MM.1S (cell line): ENCODE measurements at places on chromosomes 1 and 21.

- no peaks in the 10 kb centered on the region for H3K27me3 ChIP-seq
- no peaks in the 10 kb centered on the region for H3K36me3 ChIP-seq
These were observed 69.0 kb upstream of the DEPDC1 start for GRCh38 chr1:68565923-68566322.

DNA sequence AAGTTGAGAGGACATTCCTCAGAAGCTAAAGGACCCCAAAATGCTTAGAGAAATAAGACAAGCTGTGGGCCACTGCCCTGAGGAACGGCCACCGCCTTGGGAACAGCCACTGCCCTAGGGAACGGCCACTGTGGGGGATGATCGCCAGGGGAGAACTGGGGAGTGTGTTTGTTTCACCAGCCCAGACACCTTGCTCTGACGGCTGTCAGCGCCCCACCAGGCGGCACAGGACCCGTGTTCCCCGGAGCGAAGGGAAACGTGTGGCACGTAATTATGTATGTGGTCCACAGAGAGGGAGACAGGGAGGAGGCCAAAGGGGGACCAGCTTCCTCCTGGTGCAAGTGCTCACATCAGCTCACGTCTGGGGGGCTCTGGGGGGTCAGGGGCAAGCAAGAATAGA lies 45.8 kb upstream of the RIPK4 start:
- H3K27me3 ChIP-seq: no peaks in the 10 kb centered on the region
- H3K36me3 ChIP-seq: no peaks in the 10 kb centered on the region
- H3K4me3 ChIP-seq: no peak overlapping the region
- peaks cover 5% of the 10 kb centered on the region for H3K4me1 ChIP-seq

GRCh38 chr21:38307771-38308531 lies 51.2 kb downstream of the KCNJ15 start:
- DNase-seq: no peak
- H3K27me3 ChIP-seq: no peaks in the 10 kb centered on the region
- H3K4me1 ChIP-seq: 0 out of 2 replicates have a peak, but pooled peaks cover 6% of the 10 kb centered on the region
- H3K27ac ChIP-seq: no peak overlapping the region
- no peaks in the 10 kb centered on the region for H3K36me3 ChIP-seq

DNA sequence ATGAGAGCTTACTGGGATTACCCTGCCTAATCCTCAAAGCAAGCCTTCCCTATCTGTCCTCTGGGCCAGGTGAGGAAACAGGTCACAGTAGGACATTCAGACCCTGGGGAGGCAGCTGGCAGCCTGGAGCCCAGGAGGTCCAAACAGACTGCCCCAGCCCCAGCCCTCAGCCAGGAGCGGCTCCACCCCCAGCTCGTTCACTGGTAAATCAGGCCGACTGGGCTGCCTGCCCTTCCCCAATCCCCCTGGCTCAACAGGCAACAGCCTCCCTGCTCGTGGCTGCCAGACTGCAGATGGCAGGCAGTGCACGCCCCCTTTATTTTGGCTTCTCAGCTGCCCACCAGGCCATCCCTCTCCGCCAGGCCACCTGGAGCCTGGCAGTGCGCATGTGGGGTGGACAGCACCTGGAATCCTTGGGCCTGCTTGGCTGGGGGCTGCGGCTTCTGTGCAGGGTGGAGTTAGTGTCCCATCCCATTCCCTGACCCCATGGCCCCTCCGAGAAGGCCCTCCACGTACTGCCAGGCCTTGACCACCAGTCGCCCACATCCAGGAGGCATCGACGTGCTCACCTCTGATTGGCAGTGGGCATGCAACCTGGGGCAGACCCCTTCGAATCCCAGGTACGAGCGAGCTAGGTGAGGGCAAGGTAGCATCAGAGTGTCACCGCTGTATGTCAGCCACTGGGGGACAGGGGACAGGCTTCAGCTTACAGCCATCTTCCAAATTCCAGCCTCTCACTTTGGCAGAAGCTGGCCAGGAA lies 11.2 kb upstream of the ZNF670 start:
- H3K36me3 ChIP-seq: no peaks in the 10 kb centered on the region
- H3K27ac ChIP-seq: no peak overlapping the region
- H3K4me3 ChIP-seq: no peak overlapping the region
- no peaks in the 10 kb centered on the region for H3K27me3 ChIP-seq

DNA sequence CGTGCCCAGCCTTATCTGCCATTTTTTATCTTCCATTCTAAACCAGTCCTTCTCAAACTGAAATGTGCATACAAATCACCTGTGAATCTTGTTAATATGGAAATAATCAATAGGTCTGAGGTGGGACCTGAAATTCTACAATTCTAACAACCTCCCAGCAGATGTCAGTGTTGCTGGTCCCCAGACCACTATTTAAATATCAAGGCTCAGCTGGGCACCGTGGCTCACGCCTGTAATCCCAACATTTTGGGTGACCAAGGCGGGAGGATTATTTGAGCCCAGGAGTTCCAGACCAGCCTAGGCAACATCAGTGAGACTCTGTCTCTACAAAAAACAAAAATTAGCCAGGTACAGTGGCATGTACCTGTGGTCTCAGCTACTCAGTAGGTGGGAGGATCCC lies 4.1 kb downstream of the UQCRHL start:
- H3K36me3 ChIP-seq: no peaks in the 10 kb centered on the region
- no peaks in the 10 kb centered on the region for H3K4me1 ChIP-seq
- peak; percentile 18 for DNase-seq
